ENCODE measurements at places on chromosomes 5 and 9.
A peak's percentile ranks its signal among the peaks of the same experiment; 100 is the strongest.

- no peak for DNase-seq
These were observed 19.3 kb downstream of the MRPS27 start for GRCh38 chr5:72300590-72301339.

DNA sequence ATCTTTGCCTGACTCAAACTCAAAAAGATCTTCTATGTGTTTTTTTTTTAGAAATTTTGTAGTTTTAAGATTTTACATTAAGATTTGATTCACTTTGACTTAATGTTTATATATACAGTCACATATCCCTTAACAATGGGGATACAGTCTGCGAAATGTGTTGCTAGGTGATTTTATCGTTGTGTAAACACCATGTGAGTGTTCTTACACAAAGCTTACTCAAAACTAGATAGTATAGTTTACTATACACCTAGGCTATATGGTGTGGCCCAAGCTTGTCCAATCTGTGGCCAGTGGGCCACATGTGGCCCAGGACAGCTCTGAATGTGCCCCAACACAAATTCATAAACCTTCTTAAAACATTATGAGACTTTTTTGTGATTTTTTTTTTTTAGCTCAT lies 131.9 kb downstream of the CWC27 start:
- no peak for DNase-seq

- DNase-seq = no peak
These were observed 20.0 kb upstream of the AGGF1 start for GRCh38 chr5:77010243-77010642.

- no peak for DNase-seq
These were observed 2.1 kb upstream of the UGT3A2 start for GRCh38 chr5:36068751-36069281.

- peak; percentile 35 for DNase-seq
These were observed 18.0 kb downstream of the ATOX1 start for GRCh38 chr5:151740336-151740942.

DNA sequence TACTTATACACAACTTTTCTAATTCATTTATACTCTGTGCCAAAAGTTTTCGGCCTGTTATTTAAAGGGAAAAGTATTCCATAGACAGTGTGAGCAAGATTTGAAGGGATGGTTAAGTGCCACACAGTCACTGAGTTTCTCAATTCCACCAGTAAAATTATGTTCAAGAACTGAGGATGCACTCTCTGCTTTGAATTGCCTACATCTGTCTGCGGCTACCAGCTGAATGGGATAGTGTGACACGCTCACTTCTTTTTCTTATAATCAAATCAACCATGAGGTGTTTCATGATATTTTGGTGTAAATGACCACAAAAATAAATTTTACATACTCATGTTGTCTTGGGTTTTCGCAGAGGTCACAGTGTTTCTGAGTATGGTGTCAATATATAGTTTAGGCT lies 218.4 kb upstream of the TMEM161B start:
- DNase-seq = no peak

DNA sequence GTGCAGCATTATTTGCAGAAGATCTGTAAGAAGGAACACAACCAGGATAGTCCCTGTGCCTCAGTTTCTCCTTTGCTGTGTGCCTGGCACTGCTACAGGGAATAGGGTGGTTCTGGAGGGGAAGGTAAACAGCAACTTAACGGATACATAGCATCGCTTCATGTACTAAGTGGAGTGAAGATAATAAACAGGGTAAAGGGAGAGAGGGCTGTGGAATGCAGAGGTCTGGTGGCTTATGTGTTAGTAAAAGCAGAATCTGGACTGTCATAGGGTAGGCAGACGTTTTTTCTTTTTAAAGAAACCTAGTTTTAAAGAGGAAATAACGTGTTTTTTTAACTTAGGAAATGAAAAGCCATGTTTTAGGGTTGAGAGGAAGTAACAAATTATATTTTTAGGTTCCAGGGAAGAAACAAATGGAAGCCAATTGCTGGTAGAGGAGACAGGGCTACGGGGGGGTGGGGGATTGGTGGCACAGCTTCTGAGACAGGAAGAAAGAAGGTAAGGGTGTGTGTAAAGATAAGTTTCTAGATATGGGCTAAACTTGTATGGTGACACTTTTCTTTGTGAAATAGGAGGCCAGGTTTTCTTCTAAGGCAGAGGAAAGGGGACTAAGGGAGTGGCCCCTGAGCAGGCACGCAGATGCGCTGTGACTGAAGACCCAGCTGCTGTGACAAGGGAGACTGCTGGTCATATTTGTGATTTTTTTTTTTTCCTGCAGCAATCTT lies 1.3 kb downstream of the GNG10 start:
- no peak for DNase-seq

DNA sequence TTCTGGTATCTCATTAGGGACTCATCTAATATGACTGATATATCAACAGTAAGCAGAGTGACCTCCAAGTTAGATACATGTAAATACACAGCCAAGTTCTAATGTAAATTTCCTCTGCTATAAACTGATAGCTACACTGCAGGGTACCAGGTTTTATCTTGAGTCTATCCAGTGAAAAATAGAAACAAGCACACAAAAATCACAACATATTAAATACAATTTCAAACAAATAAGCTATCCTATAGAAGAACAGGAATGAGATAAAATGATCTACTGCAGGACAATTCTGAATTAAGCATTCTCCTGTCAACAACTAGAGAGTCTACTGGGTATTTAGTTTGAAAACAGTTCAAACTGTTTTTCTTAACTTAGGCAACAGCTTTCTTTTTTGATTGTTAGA lies 42.7 kb downstream of the NR3C1 start:
- no peak for DNase-seq

DNA sequence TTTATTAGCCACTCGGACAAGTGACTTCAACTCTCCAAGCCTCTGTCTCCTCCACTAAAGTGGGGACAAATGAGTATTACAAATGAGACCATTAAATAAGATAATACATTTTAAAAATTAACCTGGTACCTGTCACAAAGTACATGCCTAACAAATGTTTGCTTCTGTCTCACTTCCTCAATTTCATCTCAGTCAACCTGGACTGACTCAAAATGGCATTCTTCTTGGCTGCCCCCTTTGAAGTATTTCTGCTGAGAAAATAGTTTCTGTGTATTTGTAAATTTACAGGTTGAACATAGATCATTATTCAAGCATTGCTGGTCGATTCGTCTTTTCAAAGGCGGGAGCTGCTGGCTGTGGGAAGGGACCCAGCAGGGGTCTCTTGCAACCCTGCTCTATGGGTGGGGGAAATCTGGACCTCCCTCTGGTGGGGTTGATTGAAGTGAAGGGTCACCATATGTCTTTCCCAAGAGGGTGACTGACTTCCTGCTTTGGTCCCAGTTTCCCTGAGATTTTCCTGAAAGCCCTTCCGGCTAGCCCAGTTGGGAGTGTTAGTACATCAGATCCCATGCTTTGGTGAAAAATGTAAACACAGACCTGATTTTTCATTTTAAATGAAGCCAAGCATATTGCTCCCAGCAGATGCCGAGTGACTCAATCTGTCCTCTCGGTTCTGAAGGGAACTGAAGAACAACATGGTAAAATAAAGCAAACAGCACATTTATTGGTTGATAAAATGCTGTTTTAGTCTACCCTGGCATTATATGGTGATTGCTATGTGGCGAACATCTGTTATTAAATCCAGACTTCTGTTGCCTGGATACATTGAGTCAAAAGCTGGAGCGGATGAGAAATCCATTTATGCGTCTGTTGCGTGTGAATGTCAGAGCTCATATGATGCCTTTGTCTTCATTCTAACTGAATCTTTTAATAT lies 73.0 kb downstream of the KCNIP1 start:
- no peak for DNase-seq

GRCh38 chr5:111975133-111975532 lies 218.1 kb upstream of the NREP start:
- DNase-seq = no peak

- DNase-seq = no peak
These were observed 50.9 kb downstream of the JAKMIP2 start for GRCh38 chr5:147731431-147732290.

- no peak for DNase-seq
These were observed 191.9 kb upstream of the SLC27A6 start for GRCh38 chr5:128773378-128773777.

GRCh38 chr5:89374144-89374784 lies 491.3 kb upstream of the MEF2C start:
- DNase-seq = no peak

- DNase-seq = no peak
These were observed 25.7 kb downstream of the SH3GL2 start for GRCh38 chr9:17604556-17604955.

- no peak for DNase-seq
These were observed 23.6 kb upstream of the CYSTM1 start for GRCh38 chr5:140151144-140152021.

DNA sequence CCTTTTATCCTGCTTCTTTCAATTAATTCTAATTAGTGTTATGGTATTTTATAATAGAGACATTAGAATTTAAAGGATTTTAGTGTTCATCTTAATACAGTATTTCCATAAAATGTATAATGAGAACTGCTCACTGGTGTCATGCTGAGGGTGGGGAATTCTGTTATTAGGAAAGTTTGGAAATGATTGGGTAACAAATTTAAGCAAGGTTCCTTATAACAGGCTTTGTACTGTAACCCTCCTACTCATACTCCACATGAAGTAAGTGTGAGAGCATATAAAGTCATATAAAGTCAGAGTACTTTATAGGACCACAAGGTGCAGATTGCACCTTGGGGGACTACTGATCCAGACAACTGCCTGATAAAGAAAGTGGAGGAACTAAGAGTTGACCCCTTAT lies 42.2 kb downstream of the SV2C start:
- no peak for DNase-seq

DNA sequence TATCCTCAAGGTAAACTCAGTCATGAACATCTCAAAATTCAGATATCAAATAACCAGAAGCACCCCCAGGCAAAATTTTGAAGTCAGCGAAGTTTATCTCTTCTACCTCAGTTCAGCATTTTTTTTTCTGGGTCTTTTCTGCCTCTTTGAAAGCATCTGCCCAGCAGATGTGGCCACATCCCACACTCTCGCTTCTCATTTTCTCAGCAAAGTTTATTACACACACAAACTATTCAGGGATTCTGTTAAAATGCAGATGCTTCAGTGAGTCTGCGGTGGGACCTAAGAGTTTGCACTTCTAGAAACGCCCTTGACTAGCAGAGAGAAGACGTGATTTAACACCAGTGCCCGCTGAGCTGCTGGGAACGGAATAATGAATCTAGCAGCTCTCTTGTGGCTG lies 19.3 kb downstream of the RASEF start:
- no peak for DNase-seq

GRCh38 chr5:34034534-34035327 lies 8.3 kb downstream of the C1QTNF3 start:
- no peak for DNase-seq

- no peak for DNase-seq
These were observed 11.3 kb upstream of the ANGPTL2 start for GRCh38 chr9:127133739-127134167.

GRCh38 chr5:90747175-90747574 lies 188.6 kb downstream of the ADGRV1 start:
- DNase-seq = no peak

Data from stimulated activated CD4-positive, alpha-beta T cell treated with anti-CD3 and anti-CD28 coated beads, Interleukin-15, amount 100 ng/mL, for 48 hours (primary cell).